Prostate gland (tissue), 2 donors: ENCODE measurements at places on chromosomes 5 and 9. TPM values are rescaled to one million over a fixed set of nuclear protein-coding genes. Genes with fewer than 3 reads are reported as not detected.

ESM1 gene
- total RNA-seq = not detected

THOC3 gene
- 30.2 TPM for total RNA-seq

PHF24 gene
- total RNA-seq = 111 TPM

MFAP3 gene
- 30.6 TPM for total RNA-seq

SPATA31C1 gene
- total RNA-seq = not detected

DNA sequence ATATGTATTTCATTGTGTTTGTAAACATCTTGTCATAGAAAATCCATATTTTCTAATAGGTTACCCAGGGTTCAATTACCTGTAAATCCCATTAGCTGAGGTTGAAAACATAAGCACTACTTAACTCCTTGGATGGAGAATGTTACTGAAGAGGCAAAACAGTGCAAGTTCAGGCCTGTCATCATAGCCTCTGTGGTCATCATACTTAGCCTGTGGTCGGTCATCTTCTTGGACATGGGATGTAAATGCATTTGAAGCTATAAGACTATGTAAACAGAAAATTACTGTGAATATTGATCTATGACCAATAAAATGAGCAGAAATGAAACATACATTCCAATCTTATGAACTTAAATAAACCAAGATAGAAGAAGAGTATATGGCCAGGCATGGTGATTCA lies 164.7 kb downstream of the CHSY3 start:
- no peaks in the 10 kb centered on the region for H3K4me1 ChIP-seq
- no peak overlapping the region for H3K4me3 ChIP-seq
- H3K27ac ChIP-seq = no peak overlapping the region

GRCh38 chr5:130278136-130278535 lies 373.9 kb downstream of the CHSY3 start:
- no peaks in the 10 kb centered on the region for H3K27me3 ChIP-seq
- H3K4me3 ChIP-seq = no peak overlapping the region

DNA sequence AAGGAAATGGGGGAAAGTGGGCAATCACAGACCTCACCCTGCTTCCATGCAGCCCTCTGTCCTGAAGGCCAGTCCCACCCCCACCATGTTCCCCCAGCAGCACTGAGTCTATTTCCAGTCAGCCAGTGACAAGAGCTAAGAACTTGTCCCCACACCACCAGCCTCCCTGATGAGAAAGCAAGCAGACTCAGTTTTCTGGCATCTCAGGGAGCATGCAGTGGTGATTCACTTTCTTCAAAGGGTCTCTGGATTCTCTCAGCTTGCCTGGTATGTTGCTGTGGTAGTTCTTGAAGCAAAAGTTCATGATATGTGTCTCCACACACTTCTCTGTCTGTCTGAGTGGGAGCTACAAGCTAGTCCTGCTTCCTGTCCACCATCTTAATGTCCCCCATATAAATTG lies 799.9 kb upstream of the TYRP1 start:
- no peaks in the 10 kb centered on the region for H3K36me3 ChIP-seq
- no peaks in the 10 kb centered on the region for H3K27me3 ChIP-seq
- DNase-seq = no peak
- no peak overlapping the region for H3K27ac ChIP-seq
- H3K4me1 ChIP-seq = no peaks in the 10 kb centered on the region

- H3K27ac ChIP-seq = peak overlapping the region; percentile 68
- peaks cover 3% of the 10 kb centered on the region for H3K4me1 ChIP-seq
- H3K4me3 ChIP-seq = no peak overlapping the region
- no peaks in the 10 kb centered on the region for H3K27me3 ChIP-seq
- no peak for DNase-seq
Observed at GRCh38 chr5:50653946-50654345, 12.5 kb upstream of the PARP8 start.

DNA sequence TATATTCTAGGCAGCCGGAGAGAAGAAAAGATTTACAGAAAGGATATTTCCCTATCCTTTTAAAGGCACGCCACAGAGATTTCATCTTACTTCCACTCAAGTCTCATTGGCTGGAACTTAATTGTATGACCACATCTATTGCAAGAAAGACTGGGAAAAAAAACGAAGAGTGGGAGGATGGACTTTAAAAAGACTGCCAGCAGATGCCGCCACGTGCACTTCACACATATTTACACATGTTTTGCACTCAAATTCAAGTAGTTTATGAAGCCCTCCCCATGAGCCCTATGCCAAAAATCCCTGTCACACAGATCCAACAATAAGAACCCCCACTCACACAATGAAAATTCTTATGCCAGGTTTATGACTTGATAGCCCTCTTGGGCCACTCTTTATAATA lies 138.5 kb upstream of the TYRP1 start:
- no peaks in the 10 kb centered on the region for H3K4me1 ChIP-seq
- H3K27ac ChIP-seq = no peak overlapping the region
- H3K27me3 ChIP-seq = no peaks in the 10 kb centered on the region

DNA sequence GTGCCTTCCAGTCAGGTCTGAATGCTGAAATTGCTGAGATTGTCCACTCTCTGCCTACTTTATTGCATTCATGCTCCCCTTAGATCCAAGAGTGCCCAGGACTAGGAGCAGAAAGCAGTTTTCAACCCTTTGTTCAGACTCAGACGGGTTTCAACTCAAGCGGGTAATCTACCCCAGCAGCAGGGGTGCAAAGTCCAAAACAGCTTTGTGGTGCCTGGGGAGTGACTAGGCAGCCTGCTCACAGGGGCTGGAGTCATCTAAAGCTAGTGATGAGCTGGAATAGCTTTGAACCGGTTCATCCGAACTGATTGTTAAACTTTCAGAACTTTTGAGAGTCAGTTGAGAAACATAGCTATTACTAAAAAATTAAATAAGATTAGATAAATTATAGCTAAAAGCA lies 71.0 kb upstream of the IQGAP2 start:
- DNase-seq = no peak
- no peaks in the 10 kb centered on the region for H3K36me3 ChIP-seq
- no peaks in the 10 kb centered on the region for H3K27me3 ChIP-seq
- H3K4me1 ChIP-seq = peaks cover under 1% of the 10 kb centered on the region
- H3K27ac ChIP-seq = no peak overlapping the region
- no peak overlapping the region for H3K4me3 ChIP-seq

GRCh38 chr5:137092831-137093230 lies 406.3 kb downstream of the SPOCK1 start:
- H3K4me1 ChIP-seq = no peaks in the 10 kb centered on the region
- DNase-seq = no peak
- no peak overlapping the region for H3K27ac ChIP-seq
- H3K36me3 ChIP-seq = no peaks in the 10 kb centered on the region
